ENCODE measurements at places on chromosomes 3 and 15. TPM values are rescaled to one million over a fixed set of nuclear protein-coding genes. Genes with fewer than 3 reads are reported as not detected.

GRCh38 chr3:23865595-23866396, 51.0 kb downstream of the NKIRAS1 start:
- H3K27ac ChIP-seq: peak overlapping the region; percentile 54
- H3K4me1 ChIP-seq: peaks cover 30% of the 10 kb centered on the region
- no peaks in the 10 kb centered on the region for H3K36me3 ChIP-seq
- H3K27me3 ChIP-seq: no peaks in the 10 kb centered on the region
- no peak overlapping the region for H3K4me3 ChIP-seq

GRCh38 chr3:99702953-99703943, 64.9 kb downstream of the COL8A1 start:
- H3K27ac ChIP-seq: no peak overlapping the region
- DNase-seq: no peak

KAT2B gene
- 13.3 TPM for total RNA-seq

- H3K36me3 ChIP-seq: no peaks in the 10 kb centered on the region
- no peak for DNase-seq
- H3K27ac ChIP-seq: no peak overlapping the region
- no peak overlapping the region for H3K4me3 ChIP-seq
Observed at GRCh38 chr3:81476692-81477091, 284.8 kb downstream of the GBE1 start.

SEMA6D gene
- total RNA-seq: 28.1 TPM

GRCh38 chr3:171556148-171556547, 95.9 kb upstream of the TNIK start:
- H3K4me1 ChIP-seq: no peaks in the 10 kb centered on the region
- H3K27me3 ChIP-seq: no peaks in the 10 kb centered on the region
- no peak overlapping the region for H3K4me3 ChIP-seq
- H3K27ac ChIP-seq: no peak overlapping the region
- H3K36me3 ChIP-seq: no peaks in the 10 kb centered on the region
- no peak for DNase-seq

C3orf20 gene
- 0.07 TPM for total RNA-seq

DNA sequence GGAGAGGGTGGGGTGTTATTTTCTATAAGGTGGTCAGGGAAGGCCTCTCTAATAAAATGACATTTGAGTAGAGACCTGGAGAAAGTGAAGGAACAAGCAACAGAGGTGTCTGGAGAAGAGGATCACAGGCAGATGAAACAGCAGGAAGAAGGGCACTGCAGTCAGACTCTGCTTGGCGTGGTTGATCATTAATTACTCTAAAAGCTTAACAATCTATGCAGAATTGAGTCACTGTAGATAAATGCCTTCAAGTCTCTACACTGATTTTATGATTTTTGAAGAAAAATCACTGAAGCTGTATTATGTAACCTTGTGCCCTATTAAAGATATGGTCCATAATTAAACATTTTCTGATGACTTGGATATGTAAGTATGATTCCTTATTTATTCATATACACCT, 114.2 kb downstream of the TNIK start:
- no peak for DNase-seq
- H3K4me1 ChIP-seq: peaks cover 16% of the 10 kb centered on the region
- H3K4me3 ChIP-seq: no peak overlapping the region
- no peak overlapping the region for H3K27ac ChIP-seq
- no peaks in the 10 kb centered on the region for H3K27me3 ChIP-seq

CFAP100 gene
- total RNA-seq: not detected

DNA sequence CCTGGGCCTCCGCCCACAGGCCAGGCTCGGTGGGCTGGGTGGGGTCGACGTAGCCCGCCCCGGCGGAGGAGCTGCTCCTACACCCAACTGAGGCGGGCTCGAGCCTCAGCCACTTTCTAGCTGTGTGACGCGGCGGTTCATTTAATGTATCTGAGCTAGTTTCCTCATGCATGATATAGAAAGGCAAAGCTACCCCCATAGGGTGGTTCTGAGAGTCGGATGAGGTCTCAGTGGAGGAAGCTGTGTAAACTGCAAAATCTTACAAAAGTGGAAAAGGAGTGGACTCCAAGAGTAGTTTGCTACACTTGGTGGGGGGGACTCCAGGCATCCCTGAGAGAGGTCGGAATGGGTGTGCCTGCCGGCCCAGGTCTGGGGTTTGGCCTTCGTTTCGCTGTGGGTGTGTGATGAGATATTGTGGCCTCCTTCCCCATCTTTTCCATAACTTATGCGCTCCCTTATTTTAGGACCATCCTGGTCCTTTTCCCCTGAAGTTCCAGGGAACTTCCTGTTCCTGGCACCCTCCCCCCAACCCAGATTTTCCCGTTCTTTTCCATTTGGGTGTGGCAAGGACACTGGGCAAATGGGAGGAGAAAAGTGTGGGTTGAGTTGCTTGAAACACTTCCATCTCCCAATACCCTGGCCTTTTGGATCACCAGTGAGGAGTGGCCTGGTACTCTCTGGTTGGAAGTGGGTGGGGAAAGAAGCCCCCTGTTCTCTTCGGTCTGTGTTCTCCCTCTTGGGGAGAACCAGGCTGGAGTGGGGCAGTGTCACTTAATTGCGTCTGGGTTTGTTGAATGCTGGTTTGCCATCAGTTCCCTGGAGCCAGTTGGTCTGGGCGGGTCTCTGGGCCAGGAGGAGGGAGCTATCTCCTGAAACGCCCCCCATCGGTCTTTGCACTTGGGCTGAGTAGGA, 1.1 kb downstream of the PDIA5 start:
- H3K27me3 ChIP-seq: no peaks in the 10 kb centered on the region
- peak overlapping the region; percentile 72 for H3K27ac ChIP-seq
- H3K36me3 ChIP-seq: no peaks in the 10 kb centered on the region
- peak; percentile 48 for DNase-seq
- H3K4me3 ChIP-seq: peak overlapping the region; percentile 89
- peaks cover 37% of the 10 kb centered on the region for H3K4me1 ChIP-seq

- H3K36me3 ChIP-seq: no peaks in the 10 kb centered on the region
- no peaks in the 10 kb centered on the region for H3K27me3 ChIP-seq
- H3K27ac ChIP-seq: no peak overlapping the region
- H3K4me1 ChIP-seq: peaks cover 9% of the 10 kb centered on the region
Observed at GRCh38 chr3:127747751-127748521, 74.4 kb downstream of the MGLL start.

DNA sequence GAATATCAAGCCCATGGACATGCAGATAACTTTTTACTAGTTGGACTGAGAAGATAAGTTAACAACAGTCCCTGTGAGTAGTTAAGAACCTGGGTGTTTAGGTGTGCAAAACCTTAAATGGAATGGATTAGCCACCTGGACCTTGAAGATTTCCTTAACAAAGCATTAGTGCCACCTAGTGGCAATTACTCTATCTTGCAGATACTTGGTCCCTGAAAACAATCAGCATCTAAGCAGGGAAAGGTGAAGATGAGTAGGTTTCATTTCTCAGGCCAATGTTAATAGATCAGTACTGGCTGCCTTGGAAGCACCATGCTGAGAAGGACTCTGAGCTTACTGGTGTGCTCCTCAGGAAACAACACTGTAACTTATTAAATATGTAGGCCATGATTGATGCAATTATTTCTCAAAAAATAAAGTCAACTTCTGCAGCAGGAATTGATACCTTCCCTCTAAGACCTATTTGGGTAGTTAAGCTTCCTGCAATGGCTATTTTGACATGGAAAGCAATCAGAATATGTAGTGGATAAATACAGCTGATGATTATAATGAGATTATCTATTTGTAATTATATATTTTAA, 329.4 kb downstream of the TBC1D5 start:
- H3K36me3 ChIP-seq: no peaks in the 10 kb centered on the region
- H3K4me1 ChIP-seq: no peaks in the 10 kb centered on the region
- no peak overlapping the region for H3K27ac ChIP-seq
- H3K4me3 ChIP-seq: no peak overlapping the region
- DNase-seq: peak; percentile 76
- no peaks in the 10 kb centered on the region for H3K27me3 ChIP-seq

DNA sequence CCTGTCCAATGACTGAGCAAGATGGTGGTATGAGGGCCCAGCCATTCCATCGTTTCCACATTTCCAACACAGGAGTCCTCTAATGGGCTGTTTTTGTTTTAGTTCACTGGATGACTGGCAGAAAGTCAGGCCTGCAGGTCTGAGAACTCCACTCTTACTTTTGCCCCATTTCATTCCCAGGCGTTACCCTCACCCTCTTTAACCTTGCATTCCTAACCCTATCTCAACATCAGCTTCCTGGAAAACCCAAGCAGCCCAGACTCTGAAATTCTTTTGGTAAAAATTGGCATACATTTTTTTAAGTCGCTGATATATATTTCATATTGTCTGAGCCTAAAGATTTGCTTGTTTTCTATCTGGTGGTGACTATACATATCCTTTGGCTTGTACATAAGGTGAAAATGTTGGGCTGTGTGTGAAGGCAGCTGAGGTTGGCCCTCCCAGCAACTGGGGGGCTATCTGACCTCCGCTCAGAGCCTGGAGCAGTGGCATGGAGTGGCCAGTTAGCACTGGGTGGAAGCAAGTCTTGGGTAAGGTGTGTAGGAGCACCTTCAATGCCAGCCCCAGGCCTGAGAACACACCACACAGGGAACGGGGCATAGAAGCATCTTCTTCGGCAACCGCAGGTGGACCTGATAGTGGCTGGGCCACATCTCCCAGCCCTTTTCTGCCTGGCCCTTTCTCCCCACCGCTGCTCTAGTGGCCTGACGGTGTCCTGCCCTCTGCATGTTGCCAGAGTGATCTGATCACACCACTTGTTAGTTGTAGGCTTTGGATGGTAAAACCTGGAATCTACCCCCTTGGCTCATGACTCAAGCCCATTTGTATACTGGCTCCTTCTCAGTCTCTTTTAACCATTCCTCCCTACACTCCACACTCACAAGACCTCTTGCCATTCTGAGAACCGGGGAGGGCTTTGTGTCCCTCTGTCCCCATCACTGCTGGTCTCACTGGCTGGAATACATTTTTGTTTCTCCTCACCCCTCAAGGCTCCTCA, 50.0 kb downstream of the AMOTL2 start:
- no peaks in the 10 kb centered on the region for H3K36me3 ChIP-seq
- H3K27me3 ChIP-seq: no peaks in the 10 kb centered on the region
- no peak overlapping the region for H3K27ac ChIP-seq
- DNase-seq: no peak
- peaks cover 22% of the 10 kb centered on the region for H3K4me1 ChIP-seq
- H3K4me3 ChIP-seq: no peak overlapping the region

MGLL gene
- total RNA-seq: 7.3 TPM

DNA sequence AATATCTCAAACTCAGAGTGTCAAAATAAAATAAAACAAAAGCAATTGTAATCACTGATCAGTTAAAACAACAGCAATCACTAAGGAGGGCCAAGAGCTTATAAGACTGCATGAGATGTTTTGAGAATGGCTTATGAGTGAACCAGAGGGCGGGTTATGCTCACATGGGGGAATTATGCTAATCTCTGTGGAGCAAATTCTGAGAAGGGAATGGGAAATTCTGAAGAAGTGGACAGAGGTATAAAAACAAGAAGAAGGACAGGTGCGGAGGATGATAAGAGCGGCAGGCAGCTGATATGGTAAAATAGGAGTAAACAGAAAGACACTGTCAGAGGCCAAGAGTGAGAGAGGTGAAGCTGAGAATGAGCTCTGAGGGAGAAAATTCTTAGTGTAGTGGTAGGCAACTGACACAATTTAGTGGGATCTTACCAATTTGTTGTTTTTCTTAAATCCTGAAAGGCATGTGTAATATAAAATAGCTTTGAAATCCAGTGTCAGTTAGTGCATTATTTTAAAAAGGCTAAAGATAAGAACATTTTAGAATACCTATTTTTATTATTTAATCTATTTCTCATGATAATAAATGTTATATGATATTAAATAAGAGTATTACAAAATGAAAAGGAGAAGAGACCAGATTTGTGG, 133.8 kb downstream of the SPATA16 start:
- H3K4me3 ChIP-seq: no peak overlapping the region
- no peaks in the 10 kb centered on the region for H3K36me3 ChIP-seq
- H3K27ac ChIP-seq: no peak overlapping the region
- DNase-seq: no peak
- no peaks in the 10 kb centered on the region for H3K4me1 ChIP-seq

DNA sequence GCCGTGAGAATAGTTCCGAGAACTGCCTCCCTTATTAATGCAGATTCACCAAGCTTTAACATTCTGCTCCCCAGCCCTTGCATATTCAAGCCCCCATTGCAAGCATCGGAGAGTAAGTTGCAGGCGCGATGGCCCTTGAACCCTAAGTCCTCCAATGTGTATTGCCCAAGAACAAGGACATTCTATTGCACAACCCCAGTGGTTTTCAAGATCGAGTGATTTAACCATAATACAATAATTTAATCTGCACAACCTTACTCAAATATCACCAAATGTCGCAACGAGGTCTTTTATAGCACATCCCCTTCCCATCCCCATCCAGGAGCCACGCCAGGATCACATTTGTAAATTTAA, 21.7 kb upstream of the PLXND1 start:
- no peaks in the 10 kb centered on the region for H3K36me3 ChIP-seq
- peaks cover 23% of the 10 kb centered on the region for H3K4me1 ChIP-seq
- peak overlapping the region; percentile 97 for H3K27ac ChIP-seq

GRCh38 chr3:47512416-47513124, 942 bp downstream of the ELP6 start:
- H3K27ac ChIP-seq: peak overlapping the region; percentile 98
- H3K4me1 ChIP-seq: peaks cover 7% of the 10 kb centered on the region
- H3K4me3 ChIP-seq: peak overlapping the region; percentile 76
- no peaks in the 10 kb centered on the region for H3K27me3 ChIP-seq
- DNase-seq: peak; percentile 37
- H3K36me3 ChIP-seq: no peaks in the 10 kb centered on the region

C3orf49 gene
- total RNA-seq: not detected
